Activated CD4-positive, alpha-beta T cell treated with anti-CD3 and anti-CD28 coated beads, Interleukin-2, amount 10 ng/mL, durations not matched to agents 7 days and 5 days (primary cell): ENCODE measurements at places on chromosomes 5 and 9. TPM values are rescaled to one million over a fixed set of nuclear protein-coding genes. Genes with fewer than 3 reads are reported as not detected.
A peak's percentile ranks its signal among the peaks of the same experiment; 100 is the strongest.

TMC1 gene
- not detected for total RNA-seq

GRCh38 chr9:18825656-18826170 is 207.3 kb downstream of the SAXO1 start:
- H3K27ac ChIP-seq: peak overlapping the region; percentile 77
- H3K27me3 ChIP-seq: no peaks in the 10 kb centered on the region
- no peak overlapping the region for H3K4me3 ChIP-seq
- H3K4me1 ChIP-seq: peaks cover 19% of the 10 kb centered on the region
- peak; percentile 36 for DNase-seq
- H3K36me3 ChIP-seq: no peaks in the 10 kb centered on the region

TAS2R1 gene
- total RNA-seq: not detected

- H3K36me3 ChIP-seq: no peaks in the 10 kb centered on the region
- H3K4me1 ChIP-seq: no peaks in the 10 kb centered on the region
- no peak overlapping the region for H3K4me3 ChIP-seq
- H3K27ac ChIP-seq: no peak overlapping the region
Measured at GRCh38 chr9:101635473-101635872, 40.7 kb upstream of the PPP3R2 start.

SOHLH1 gene
- total RNA-seq: not detected

DNA sequence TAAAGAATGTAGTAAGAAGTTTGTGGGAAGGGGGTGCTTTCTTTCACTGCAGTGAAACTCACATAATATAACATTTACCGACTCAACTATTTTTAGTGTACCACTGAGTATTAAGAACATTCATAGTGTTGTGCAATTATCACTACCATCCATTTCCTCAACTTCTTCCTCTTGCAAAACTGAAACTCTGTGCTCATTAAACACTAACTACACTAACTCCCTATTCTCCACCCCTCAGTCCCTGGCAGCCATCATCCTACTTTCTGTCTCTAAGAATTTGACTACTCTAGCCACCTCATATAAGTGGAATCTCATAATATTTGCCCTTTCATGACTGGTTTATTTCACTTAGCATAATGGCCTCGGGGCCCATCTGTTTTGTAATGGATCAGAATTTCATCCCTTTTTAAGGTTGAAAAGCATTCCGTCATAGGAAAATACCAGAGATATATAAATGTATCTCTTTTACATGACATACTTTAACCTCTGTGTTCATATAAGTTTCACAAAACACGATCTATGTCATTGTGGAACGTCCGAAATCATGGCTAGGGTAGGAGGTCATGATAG is 56.3 kb upstream of the DIRAS2 start:
- no peak overlapping the region for H3K27ac ChIP-seq
- H3K27me3 ChIP-seq: peaks cover 13% of the 10 kb centered on the region
- no peak overlapping the region for H3K4me3 ChIP-seq
- DNase-seq: no peak
- no peaks in the 10 kb centered on the region for H3K4me1 ChIP-seq
- no peaks in the 10 kb centered on the region for H3K36me3 ChIP-seq

GRCh38 chr5:14202462-14202861 is 59.3 kb downstream of the TRIO start:
- peaks cover 4% of the 10 kb centered on the region for H3K27me3 ChIP-seq
- DNase-seq: no peak
- H3K4me3 ChIP-seq: no peak overlapping the region
- H3K27ac ChIP-seq: no peak overlapping the region
- peaks cover 13% of the 10 kb centered on the region for H3K4me1 ChIP-seq
- no peaks in the 10 kb centered on the region for H3K36me3 ChIP-seq

- no peaks in the 10 kb centered on the region for H3K36me3 ChIP-seq
- H3K27me3 ChIP-seq: peaks cover 6% of the 10 kb centered on the region
- no peaks in the 10 kb centered on the region for H3K4me1 ChIP-seq
- no peak for DNase-seq
Measured at GRCh38 chr9:91820949-91821880, 128.8 kb downstream of the ROR2 start.

GRCh38 chr9:129336130-129336528 is 158.1 kb upstream of the IER5L start:
- H3K27me3 ChIP-seq: peaks cover 12% of the 10 kb centered on the region
- DNase-seq: no peak
- H3K4me1 ChIP-seq: peaks cover 25% of the 10 kb centered on the region
- H3K27ac ChIP-seq: peak overlapping the region; percentile 32

DNA sequence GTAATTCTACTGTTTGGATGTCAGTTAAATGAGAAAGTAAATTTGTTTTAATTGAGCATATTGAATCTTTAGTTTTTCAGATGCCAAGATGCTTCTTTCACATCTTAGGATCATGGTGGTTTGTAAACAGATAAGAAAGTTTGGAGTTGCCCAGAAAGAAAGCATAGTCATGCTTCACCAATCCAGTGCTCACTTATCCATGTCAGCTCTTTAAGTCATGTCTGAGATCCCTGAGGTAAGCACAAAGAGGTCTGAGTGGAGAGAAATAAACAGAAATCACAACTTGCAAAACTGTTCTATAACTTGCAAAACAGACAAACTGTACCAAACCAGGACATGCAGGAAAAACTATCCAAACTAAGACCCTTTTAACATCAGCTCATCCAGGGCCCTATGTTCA is 87.7 kb downstream of the OSTF1 start:
- H3K36me3 ChIP-seq: peaks cover 21% of the 10 kb centered on the region
- H3K27ac ChIP-seq: no peak overlapping the region
- no peak for DNase-seq
- no peaks in the 10 kb centered on the region for H3K27me3 ChIP-seq

GRCh38 chr5:72485430-72485974 is 21.7 kb downstream of the ZNF366 start:
- H3K27ac ChIP-seq: no peak overlapping the region
- H3K27me3 ChIP-seq: peaks cover 11% of the 10 kb centered on the region
- H3K36me3 ChIP-seq: no peaks in the 10 kb centered on the region
- H3K4me3 ChIP-seq: no peak overlapping the region
- DNase-seq: no peak

DNA sequence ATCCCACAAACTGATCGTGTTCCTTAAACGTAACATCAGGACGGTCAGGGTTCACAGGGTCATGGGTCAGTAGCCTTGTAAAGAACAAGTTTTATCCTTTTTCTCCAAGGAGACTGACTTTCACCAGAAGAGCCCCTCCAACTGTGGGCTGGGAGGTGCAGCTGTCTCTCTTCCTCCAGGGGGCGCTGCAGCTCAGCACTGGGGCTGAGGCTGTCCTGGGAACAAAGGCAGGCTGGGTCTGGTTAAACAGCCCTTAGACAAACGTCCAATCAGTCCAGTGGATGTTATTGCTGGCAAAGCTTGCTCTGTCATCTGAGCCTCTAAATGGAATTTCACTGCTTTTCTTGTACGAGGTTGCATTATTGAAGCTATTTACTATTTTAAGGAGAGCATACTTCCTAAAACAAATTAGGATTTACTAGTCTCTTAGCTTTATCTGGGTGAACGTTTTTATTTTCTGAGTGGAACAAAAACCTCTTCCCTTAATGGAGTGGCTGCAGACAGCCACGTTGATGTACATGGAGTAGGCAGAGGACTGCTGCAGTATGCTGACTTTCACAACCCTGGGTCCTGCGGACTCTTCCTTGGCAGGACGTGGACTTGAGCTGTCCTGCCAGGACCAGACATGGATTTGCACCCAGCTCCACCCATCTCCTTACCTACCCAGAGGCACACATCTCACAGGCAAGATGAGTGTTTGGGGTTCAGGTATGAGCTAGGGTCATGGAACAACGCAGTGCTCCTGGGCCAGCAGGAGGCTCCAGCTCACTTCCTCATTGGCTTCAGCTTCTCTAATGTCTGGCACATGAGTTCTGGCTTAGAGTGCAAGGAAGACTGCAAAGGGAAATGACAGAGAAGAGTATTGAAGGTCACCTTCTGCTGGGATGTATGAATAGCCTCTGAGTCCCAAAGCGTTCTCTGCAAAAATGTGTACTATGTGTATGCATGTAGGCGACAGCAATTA is 7.8 kb downstream of the EXOSC2 start:
- peak; percentile 76 for DNase-seq
- H3K36me3 ChIP-seq: peaks cover 54% of the 10 kb centered on the region
- H3K4me3 ChIP-seq: no peak overlapping the region

DNA sequence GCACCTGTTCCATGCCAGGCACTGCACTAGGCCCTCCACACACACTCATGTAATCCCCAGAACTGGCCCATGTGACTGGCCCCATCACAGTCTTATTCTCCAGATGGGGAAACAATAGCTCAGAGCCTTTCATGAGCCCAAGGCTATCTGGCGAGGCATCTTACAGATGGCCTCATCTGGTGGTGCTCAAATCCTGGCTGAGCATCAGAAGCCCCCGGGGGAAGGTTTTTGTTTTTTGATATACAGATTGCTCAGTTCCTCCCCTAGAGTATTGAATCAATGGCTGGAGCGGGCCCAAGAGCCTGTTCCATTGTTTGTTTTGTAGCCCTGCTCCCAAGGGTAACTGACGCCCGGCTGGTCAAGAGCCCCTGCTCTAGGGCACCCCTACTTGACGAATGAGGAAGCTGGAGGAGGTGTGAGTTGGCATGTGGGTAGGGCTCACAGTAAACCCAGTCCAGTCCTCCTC is 145.3 kb upstream of the RAPGEF1 start:
- no peak overlapping the region for H3K27ac ChIP-seq
- H3K36me3 ChIP-seq: no peaks in the 10 kb centered on the region
- DNase-seq: no peak
- peaks cover 14% of the 10 kb centered on the region for H3K4me1 ChIP-seq

DNA sequence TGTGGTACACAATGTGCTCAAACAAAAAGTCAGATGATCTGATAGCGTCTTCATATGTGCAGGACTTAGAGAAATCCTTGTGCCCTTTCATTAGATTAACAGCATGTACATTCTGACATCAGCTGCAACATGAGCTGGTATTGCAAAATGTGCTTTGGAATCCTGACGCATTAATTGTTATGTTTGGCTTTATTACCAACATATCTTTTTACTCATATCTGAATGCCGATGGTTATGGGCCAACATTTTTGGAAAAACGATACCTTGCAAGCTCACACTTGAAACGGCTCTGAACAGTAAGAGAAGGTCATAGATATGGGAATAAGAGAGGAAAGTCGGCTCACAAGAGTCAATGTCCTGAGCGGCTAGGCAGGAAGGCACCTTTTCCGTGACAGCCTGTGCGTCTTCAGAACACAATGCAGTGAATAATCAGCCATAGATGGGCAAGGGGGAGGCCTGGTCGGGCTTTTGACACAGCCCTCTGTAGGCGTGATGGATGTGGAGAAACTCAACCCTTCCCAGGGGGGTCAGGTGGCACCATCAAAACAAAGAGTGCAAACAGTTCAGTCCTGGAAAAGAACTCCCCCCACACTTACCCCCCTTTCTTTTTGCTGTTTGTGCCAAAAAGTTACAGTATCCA is 36.4 kb upstream of the GAS1 start:
- H3K27me3 ChIP-seq: no peaks in the 10 kb centered on the region
- H3K4me3 ChIP-seq: no peak overlapping the region
- no peak for DNase-seq
- no peaks in the 10 kb centered on the region for H3K4me1 ChIP-seq

- H3K27ac ChIP-seq: no peak overlapping the region
- no peaks in the 10 kb centered on the region for H3K27me3 ChIP-seq
- no peak overlapping the region for H3K4me3 ChIP-seq
- DNase-seq: no peak
- no peaks in the 10 kb centered on the region for H3K36me3 ChIP-seq
Measured at GRCh38 chr5:8288334-8288733, 419.4 kb downstream of the MTRR start.

GRCh38 chr5:175035882-175036533 is 311.6 kb downstream of the MSX2 start:
- no peak for DNase-seq
- H3K4me3 ChIP-seq: no peak overlapping the region
- no peaks in the 10 kb centered on the region for H3K27me3 ChIP-seq
- H3K27ac ChIP-seq: no peak overlapping the region
- H3K36me3 ChIP-seq: no peaks in the 10 kb centered on the region

RNF180 gene
- total RNA-seq: not detected

DNA sequence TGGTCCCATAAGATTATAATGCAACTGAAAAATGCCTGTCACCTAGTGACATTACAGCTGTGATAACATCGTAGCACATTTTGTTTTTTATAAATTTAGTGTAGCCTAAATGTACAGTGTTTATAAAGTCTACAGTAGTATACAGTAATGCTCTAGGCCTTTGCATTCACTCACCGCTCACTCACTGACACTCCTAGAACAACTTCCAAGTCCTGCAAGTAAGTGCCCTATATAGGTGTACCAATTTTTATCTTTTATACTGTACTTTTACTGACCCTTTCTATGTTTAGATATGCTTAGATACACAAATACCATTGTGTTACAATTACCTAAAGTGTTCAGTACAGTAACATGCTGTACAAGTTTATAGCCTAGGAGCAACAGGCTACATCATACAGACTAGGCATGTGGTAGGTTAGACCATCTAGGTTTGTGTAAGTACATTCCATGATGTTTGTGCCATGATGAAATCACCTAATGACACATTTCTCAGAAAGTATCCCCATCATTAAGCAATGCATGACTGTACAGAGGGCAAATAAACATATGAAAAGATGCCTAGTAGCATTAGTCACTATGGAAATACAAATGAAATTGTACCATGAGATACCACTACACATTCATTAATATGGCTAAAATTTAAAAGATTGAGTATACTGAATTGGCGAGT is 127.6 kb downstream of the TRPM6 start:
- H3K4me1 ChIP-seq: no peaks in the 10 kb centered on the region
- no peak for DNase-seq
- peaks cover 5% of the 10 kb centered on the region for H3K27me3 ChIP-seq

PAM gene
- 15.0 TPM for total RNA-seq

GRCh38 chr5:55316289-55316688 is 8.5 kb downstream of the MTREX start:
- no peak overlapping the region for H3K4me3 ChIP-seq
- H3K36me3 ChIP-seq: peaks cover 48% of the 10 kb centered on the region
- H3K27ac ChIP-seq: no peak overlapping the region

DNA sequence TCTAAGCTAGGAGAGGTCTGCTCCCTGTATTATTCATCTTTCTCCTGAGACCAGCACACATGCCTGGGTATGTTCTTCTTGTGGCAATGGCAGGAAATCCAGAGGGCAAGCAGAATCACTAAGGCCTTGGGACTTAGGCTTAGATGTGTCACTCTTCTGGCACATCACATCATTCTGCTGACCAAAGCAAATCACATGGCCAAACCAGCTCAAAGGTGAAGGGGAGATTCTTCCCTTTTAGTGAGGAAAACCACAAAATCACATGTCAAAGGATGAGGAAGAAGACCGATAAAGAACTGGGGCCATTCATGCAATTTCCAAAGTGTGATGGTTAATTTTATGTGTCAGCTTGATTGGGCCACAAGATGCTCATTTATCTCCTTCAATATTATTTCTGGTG is 5.7 kb upstream of the AGGF1 start:
- peaks cover 11% of the 10 kb centered on the region for H3K4me1 ChIP-seq
- H3K27ac ChIP-seq: no peak overlapping the region
- no peak overlapping the region for H3K4me3 ChIP-seq
- DNase-seq: no peak
- peaks cover 12% of the 10 kb centered on the region for H3K36me3 ChIP-seq
- H3K27me3 ChIP-seq: peaks cover 23% of the 10 kb centered on the region

PFN3 gene
- not detected for total RNA-seq
